ENCODE measurements at places on chromosomes 2 and 18.

GRCh38 chr2:173978447-173978846, 13.3 kb upstream of the SP3 start:
- DNase-seq: no peak

- DNase-seq: no peak
Measured at GRCh38 chr2:33090553-33091134, 143.9 kb downstream of the LTBP1 start.

- DNase-seq: no peak
Measured at GRCh38 chr2:125870264-125870663, 785.7 kb upstream of the GYPC start.

- DNase-seq: no peak
Measured at GRCh38 chr18:11178951-11179549, 29.7 kb upstream of the PIEZO2 start.

DNA sequence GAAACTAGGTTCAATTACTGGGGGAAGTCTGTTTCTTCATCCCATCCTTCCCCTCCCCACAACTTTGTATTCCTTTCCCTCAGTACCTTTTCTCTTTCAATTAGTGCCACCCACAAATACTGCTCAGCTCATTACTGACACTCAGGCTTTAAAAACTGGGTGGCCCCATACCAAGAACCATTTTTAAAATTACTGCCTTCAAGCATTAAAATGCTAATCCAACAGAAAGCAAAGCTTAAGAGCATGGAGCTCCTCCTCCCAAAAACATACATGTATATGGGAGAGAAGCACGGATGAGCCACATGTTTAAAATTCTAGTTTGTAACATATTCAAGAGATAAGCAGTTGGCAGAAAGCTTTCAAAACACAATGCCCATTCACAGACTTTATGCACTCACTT, 44.0 kb downstream of the IRS1 start:
- DNase-seq: no peak

DNA sequence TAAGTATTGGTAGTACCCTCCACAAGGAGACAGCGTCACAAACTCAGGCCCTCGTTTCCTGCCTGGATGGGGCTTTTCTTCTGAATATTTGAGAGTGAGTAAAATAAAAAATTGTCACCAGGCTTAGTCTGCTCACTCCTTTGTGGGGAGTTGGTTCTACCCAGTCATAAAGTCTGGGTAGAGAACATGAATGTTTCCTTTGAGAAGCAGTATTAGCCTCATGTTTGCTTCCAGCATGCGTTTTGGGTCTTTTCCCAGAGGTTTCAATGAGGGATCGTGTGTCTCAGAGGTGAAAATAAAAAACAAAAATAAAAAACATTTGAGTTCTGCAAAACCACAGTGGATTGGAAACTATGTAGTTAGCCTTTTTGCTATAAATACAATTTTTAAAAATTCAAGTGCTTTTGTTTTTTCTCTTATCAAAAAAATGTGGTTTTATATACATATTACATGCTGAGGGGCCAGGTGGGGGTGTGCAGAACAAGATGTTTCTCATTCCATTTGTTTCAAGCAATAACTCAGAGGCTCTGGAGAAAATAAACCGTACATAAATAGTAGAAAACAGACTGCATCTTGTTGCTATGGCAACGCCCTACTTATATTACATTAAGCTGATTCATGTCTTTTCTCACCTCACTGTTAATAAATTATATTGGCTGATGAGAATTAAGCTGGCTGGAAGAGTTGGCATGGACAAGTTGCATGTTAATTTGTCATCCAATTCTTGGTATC, 225.4 kb upstream of the FBXO11 start:
- DNase-seq: no peak

- DNase-seq: no peak
Measured at GRCh38 chr18:49656073-49656692, 94.3 kb downstream of the LIPG start.

DNA sequence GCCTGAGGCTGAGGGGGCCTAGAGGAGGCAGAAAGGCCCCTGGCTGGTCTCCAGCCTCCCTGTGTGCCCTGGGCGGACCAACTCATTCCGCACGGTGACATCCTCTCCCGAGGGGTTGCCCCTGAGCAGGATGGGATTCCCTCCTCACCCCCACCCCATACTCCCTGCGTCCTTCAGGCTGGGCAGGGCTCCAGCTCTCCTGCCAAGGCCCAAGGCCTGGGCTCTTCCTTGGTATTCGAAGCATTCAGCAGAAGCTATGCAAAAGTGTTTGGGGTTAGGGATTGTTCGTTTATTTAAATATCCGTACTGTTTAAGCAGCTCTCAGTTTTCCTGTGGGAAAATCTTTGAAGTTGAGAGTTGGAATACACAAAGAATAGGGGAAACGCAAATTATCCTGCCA, 113.1 kb upstream of the RAB12 start:
- DNase-seq: no peak

- DNase-seq: peak; percentile 32
Measured at GRCh38 chr2:127217470-127218325, 2.4 kb downstream of the CYP27C1 start.

GRCh38 chr2:216932863-216933548, 73.1 kb upstream of the TNP1 start:
- no peak for DNase-seq

- DNase-seq: no peak
Measured at GRCh38 chr2:175187378-175187777, 5.9 kb upstream of the ATP5MC3 start.

DNA sequence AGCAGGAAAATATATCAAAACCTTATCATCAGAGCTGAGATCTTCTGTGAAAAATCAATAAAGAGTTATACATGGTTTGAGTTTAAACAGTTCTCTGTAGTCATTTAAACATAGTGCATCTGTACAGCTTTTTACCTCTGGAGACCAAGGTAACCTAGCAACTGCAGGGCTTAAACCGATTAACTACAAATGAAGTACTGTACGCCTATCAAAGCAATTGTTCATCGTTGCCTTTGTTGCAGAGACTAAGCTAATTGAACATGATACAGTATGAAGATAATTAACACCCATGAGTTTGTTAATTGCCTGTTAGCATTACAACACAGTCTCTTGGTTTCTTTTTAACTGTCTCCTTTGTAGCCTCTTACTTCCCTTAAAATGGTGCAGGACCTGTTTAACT, 147.9 kb downstream of the LNPK start:
- no peak for DNase-seq

Data from stimulated activated CD8-positive, alpha-beta memory T cell treated with anti-CD3 and anti-CD28 coated beads, Interleukin-4, amount 100 ng/mL, for 48 hours (primary cell).